Fibroblast of skin of right biceps (primary cell): ENCODE measurements at places on chromosomes 5 and 9.

GRCh38 chr5:125467222-125467621 is 720.8 kb upstream of the ZNF608 start:
- DNase-seq: no peak

- DNase-seq: no peak
Observed at GRCh38 chr9:96616817-96617438, 2.7 kb downstream of the CDC14B start.

GRCh38 chr5:59036274-59036961 is 453.5 kb downstream of the RAB3C start:
- DNase-seq: peak; percentile 96

DNA sequence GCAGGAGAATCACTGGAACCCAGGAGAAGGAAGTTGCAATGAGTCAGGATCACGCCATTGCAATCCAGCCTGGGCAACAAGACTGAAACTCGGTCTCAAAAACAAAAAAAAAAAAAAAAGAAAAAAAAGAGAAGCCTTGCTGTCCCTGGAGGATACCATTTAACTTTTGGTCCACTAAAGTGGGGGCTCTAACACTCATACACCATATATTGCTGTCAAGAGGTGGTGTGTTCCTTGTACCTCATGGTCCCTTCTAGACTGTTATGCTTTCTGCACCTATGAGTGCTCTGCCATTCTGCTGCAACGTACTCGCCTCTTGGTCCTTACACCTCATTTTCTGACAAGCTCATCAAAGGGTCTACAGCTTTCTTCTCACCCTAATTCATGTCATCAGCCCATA is 52.2 kb upstream of the ISOC1 start:
- no peak for DNase-seq

DNA sequence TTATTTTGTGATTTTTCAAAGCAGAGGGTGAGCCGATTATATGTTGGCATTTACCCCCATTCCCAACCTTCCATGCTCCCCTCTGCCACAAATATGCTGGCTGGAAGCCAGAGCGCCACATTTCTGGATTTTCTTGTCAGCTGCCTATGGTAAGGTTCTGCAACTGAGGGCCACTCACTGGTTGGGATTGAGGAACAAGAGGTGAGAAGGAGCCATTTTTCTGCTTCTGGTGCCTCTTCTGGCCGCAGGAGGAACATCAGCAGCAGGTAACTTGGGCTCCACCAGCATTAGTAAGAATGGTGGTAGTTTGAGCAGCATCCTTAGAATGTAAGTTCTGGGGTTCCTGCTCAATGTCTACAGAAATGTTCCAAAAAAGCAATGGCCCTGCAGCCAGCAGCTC is 159.5 kb upstream of the MAST4 start:
- DNase-seq: no peak

DNA sequence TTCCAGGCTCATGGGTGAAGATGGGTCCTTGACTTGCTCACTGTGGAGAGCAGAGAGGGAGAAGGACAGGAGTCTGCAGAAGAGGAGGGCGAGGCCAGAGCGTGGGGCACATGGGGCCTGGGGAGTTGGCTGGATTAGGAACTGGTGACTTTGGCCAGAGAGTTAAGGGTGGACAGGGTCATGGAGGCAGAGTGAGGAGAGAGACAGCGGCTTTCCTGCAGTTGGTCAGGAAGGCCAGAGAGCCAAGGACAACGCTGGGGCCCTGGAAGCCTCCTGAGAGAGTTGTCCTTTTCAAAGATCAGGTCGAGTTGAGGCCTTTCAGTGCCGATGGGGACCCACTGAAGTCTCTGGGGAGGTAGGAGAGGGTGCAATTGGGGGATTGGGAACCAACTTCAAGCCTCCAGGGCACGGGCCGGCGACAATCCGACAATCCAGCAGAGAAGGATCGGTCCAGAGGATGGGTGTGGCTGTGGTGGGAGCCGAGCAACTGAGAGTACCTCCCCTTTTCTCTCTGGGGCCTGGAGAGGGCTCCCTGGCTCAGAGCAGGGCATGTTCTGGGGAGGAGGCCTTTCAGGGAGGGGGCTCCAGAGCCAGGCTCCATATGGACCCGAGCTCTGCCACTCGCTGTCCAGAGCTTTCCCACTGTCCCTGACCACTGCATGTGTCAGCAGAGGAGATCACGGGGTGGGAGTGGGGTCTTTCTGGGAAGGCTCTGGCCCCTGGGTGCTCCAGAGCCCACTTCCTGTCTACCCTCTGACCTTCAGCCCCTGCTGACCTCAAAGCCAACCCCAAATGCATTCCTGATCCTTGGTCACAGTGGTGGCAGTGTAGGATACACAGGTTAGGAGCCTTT is 7.5 kb upstream of the PHYHD1 start:
- no peak for DNase-seq

- DNase-seq: no peak
Observed at GRCh38 chr9:76799473-76799872, 35.2 kb downstream of the PCA3 start.

DNA sequence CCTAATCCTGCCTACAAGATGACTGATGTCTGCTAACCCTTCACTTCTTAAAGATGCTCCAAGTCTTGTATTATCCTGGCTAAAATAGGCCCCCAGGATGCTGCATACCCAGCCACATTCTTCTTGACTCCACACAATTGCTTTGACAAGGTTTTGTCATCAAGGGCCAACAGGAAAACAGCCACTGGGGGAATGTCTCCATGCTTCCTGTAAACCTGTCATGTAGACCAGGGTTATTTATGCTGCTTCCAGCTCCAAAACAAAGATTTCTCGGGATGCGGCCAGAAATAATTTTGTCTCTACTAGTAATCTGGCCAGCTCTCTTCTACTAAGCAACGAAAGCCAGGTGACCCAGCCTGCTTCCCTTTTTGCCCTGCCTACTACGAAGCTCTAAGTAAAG is 53.8 kb downstream of the SHB start:
- DNase-seq: peak; percentile 38

GRCh38 chr5:138149530-138149929 is 10.3 kb upstream of the NME5 start:
- peak; percentile 58 for DNase-seq

- peak; percentile 90 for DNase-seq
Observed at GRCh38 chr5:155878991-155879575, 447.9 kb upstream of the SGCD start.

DNA sequence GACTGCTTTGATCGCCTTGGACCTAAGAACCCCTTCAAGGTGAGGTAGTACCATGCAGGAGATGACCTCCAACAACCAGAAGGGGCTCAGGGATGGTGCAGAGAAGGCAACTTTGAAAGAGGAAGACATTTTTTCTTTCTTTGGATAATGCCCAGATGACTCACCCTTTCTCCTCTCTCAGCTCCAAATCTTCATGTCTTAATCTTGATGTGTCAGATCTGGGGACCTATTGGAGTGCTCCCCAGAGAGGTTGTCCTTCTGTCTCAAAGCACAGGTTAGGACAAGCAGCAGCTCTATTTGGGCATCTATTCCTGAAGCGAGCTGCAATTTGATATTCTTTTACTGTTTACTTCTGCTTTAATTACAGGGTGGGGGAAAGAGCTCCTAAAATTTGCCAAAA is 229.9 kb upstream of the MAP3K1 start:
- DNase-seq: peak; percentile 54

DNA sequence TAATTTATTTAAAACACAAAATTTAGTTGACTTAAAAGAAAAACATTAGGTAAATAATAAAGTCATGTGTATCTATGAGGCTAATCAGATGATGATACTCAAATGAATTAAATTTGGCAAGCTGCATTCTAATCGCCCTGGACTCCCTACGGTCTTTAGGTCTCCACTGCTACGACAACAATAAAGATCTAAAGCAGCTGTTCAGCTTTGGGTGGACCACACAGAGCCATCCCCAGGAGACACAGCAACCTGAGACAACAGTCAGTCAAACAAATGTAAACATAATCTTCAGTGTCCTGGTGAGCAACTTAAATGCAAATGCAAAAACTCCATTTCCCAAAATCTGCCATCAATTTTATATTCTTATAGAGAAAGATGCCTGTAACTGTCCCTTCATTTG is 65.5 kb downstream of the MCTP1 start:
- no peak for DNase-seq

GRCh38 chr5:10828241-10828640 is 67.2 kb upstream of the DAP start:
- peak; percentile 61 for DNase-seq

- no peak for DNase-seq
Observed at GRCh38 chr5:89452081-89452480, 569.1 kb upstream of the MEF2C start.

GRCh38 chr5:74556631-74557595 is 83.6 kb downstream of the ENC1 start:
- no peak for DNase-seq

- DNase-seq: no peak
Observed at GRCh38 chr5:59322058-59322457, 571.5 kb downstream of the PDE4D start.

DNA sequence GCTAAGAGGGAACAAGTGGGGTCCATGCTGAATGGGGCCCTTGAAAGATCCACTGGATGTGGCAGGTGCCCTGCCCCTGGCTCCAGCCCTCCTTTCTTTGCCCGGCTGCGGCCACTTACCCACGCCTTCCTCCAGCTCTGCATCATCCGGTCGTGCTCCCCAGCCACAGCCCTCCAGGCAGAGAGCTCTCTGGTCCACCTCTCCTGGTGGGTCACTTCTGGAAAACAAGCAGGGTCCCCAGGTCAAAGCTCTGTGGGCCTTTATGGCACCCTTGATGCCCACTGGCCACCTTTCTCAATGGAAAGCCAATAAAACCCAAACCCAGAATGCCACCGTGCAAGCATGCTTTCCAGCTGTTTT is 45.0 kb downstream of the SECISBP2 start:
- DNase-seq: no peak

GRCh38 chr5:112492291-112492690 is 73.2 kb upstream of the EPB41L4A start:
- DNase-seq: peak; percentile 31

GRCh38 chr5:65184780-65185179 is 296.9 kb downstream of the ADAMTS6 start:
- DNase-seq: no peak

DNA sequence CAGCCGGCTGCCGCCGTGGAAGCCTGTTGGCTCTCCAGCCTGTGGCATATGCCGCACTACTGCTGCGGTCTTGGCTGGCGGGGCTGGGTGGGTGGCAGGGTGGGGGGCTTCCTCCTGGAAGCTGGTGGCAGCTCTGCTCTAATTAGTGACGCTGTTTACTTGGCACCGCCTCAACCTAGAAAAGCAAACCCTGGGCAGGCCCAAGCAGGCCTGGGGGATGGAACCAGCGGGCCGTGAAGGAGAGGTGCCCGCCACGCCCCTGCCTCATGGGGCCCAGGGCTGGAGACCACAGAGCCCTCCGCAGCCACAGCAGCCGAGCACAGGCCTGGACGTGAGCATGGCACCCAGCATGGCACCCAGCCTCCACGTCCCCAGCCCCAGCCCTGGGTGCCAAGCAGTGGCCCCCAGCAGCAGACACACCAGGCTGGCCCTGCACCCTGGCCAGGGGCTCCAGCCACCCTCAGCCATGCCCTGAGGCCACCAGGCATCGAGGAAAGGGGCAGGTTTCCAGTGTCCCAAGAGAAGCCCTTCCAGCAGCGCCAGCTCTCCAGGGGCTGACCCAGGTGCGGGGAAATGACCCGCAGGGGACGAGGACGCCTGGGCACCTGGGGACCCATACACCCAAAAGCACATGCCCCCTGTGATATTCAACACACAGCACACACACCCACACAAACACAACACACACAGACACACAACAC is 5.4 kb upstream of the CCDC187 start:
- DNase-seq: no peak

GRCh38 chr9:97354637-97355036 is 47.2 kb downstream of the CCDC180 start:
- DNase-seq: no peak

- peak; percentile 28 for DNase-seq
Observed at GRCh38 chr5:179870403-179870903, 11.8 kb upstream of the MRNIP start.

DNA sequence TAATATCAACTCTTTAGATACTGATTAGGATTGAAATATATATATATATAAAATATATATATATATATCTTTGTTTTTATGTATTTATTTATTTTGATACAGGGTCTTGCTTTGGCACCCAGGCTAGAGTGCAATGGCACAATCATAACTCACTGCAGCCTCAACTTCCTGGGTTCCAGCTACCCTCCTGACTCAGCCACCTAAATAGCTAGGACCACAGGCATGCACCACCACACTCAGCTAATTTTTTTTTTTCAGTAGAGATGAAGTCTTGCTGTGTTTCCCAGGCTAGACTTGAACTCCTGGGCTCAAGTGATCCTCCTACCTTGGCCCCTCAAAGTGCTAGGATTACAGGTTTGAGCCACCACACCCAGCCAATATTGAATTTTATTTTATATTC is 20.6 kb upstream of the CDH6 start:
- no peak for DNase-seq

GRCh38 chr9:96340707-96341106 is 38.7 kb upstream of the HSD17B3 start:
- DNase-seq: no peak

DNA sequence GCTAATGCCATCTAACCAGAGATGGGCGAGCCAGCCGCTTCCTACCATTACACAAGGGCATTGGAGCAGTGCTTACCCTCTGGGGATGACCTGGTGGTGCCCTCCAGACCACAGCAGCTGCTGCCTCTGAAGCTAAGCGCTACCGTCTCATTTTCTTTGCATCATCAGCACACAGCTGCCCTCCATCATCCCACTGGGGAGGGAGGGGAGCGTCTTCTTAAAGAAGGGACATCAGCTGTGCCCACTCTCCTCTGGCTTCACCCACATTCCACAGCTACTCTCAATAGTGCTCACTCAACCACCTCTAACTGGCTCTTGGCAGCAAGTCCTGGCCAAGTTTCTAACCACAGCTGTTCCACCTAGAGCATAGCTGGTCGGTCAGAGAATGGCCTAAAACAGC is 503.4 kb downstream of the NFIB start:
- no peak for DNase-seq

- peak; percentile 96 for DNase-seq
Observed at GRCh38 chr9:9950813-9951212, 662.0 kb downstream of the PTPRD start.

- DNase-seq: no peak
Observed at GRCh38 chr9:33988219-33988890, 60.3 kb downstream of the UBAP2 start.

GRCh38 chr5:177435847-177436536 is 9.5 kb downstream of the GRK6 start:
- no peak for DNase-seq

DNA sequence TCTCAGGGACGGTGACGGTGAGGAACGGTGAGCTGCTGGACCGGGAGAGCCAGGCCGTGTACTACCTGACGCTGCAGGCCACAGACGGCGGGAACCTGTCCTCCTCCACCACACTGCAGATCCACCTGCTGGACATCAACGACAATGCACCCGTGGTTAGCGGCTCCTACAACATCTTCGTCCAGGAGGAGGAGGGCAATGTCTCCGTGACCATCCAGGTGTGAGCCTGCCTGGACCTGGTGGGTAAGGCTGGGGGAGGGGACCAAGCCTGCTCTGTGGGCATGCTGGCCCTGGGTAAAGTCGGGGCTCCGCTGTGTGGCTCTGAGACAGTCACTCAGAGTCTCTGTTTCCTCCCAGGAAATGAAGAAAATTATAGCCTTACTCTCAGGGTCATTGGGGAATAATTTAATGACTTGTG is 29.3 kb downstream of the CDHR2 start:
- peak; percentile 27 for DNase-seq
